ENCODE measurements at places on chromosomes 1 and 21.

DNA sequence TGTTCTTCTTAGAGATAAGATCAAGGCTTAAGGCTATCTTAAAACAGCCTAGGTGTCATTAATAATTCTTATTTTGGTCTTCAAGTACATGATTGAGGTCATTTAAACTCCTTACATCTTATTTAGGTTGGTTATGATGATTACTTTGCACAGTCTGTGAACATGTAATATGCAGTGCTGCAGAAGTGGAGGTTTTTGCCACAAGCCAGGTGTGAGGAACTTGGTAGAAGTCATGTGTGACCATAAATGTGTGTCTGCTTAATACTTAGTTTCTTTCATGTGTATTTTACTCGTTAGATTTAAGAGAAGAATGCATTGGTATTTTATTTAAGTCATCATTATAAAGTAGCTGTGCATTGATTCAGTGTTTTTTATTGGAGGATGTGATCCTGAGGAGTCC is 10.1 kb downstream of the ATG4C start:
- no peak for DNase-seq

DNA sequence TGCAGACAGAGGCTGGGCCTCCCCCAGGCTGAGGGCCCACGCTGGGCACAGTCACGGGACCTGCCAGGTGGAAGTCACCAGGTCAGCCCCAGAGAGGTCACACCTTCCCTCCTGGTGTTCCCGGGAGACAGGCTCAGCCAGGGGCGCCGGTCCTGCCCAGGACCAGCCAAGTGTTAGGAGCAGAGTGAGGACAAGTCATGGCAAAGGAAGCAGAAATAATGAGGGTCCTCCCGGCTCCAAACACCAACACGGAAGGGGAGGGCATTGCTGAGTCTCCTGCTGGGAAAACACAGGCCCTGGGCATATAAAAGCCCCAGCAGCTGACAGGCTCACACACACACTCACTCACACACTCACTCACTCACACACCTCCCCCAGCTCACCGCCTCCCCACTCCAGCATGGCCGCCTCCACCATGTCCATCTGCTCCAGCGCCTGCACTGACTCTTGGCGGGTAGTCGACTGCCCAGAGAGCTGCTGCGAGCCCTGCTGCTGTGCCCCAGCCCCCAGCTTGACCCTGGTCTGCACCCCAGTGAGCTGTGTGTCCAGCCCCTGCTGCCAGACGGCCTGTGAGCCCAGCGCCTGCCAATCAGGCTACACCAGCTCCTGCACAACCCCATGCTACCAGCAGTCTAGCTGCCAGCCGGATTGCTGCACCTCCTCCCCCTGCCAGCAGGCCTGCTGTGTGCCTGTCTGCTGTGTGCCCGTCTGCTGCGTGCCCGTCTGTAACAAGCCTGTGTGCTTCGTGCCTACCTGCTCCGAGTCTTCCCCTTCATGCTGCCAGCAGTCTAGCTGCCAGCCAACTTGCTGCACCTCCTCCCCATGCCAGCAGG is at the start of gene KRTAP10-10:
Gene KRTAP10-10, plus strand, starts transcription at position 339 of the 833 bp plus-strand sequence. Its CDS starts 62 bp downstream, at position 401.
- no peak for DNase-seq

DNA sequence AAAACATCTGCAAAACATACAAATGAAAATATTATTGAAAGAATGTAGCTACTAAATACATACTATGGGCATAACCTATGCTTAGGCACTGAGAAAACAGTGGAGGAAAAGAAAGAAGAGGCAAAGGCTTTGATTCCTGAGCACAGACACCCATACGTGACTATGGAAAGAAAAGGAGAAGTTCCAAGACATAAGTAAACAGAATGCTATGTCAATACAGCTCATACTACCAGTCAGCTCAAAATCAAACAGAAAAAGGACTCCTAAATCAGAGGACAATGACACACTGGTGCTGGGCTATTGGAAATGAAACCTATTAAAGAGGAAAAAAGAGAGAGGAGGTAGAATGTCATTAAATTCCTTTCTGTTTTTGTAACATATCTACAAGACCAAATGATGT is 225.4 kb downstream of the SMYD3 start:
- DNase-seq = no peak

DNA sequence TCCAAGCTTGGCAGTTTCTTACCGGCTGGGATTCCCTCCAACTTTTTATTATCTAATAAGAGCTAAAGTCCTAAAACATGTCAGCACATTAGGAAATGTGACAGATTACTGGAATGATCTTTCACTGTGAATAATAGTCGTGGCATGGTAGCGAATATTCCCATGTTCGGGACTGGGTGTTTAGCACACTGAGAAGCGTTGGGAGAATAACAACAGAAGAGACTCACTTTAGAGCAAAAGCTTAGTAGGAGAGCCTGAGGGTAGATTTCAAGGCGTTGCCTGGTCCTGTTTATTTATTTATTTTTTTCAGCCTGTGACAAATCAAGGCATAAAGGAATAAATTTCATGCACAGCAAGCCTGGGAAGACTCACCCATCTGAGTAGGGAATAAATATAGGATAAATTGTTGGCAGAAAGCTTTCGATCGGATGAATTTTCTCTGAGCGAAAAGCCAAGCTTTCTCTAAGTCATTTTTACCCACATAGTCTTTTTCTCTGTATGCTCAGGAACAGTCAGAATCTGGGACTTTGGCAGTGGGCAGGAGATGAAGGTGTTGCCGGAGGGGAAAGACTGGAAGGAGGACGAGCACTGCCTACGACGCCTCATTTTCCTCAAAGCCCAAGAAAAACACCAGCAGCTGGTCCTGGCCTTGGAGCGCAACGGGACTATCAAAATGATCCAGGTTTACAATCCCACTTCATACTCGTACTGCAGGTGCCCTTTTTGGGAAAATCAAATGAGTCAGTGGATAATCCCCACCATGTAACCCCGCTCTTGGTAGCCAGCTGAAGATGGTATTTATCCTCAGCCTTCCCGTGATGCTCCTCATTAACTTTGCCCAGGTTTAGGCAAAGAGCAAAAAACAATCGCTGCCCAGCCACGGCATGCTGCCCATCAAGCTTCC is 97.2 kb downstream of the WDR64 start:
- peak; percentile 24 for DNase-seq

- no peak for DNase-seq
These were observed 93.9 kb downstream of the CDC7 start for GRCh38 chr1:91594383-91595055.

DNA sequence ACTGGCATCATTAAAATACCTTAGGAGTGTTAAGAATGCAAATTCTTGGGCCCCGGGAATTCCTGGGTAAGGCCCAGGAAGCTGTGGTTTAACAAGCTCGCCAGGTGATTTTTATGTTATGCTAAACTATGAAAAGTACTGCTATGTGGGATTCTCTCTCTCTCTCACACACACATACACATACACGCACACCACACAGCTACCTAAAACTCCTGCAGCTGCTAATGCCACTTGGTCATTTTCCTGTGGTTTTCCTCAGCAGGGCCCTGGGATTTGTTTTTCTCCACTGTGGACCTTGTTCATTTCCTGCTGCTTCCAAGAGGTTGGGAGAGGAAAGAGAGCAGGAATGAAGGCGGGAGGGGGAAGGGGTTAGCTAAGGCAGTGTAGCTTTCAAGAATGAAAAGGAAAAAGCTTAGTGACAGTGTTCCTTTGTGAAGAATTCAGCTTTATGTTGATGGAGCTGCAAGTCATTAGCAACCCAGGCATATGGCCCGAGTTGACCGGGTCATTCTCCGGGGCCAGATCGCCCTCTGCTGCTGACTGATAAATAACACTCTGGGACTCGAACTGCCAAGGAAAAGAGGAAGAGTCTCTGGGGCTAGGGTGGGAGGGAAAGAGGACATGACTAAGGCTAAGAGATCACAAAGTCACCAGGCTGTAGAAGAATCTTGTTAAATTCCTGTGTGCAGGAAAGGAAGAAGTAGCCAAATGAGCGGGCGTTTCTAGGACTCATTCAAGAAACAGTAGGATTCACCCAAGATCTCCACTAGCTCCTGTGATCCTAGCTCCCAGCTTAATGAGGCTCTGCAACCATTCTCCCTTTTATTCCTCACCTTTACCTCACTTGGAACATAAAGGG is 30.5 kb upstream of the LRIG2 start:
- DNase-seq = peak; percentile 80

DNA sequence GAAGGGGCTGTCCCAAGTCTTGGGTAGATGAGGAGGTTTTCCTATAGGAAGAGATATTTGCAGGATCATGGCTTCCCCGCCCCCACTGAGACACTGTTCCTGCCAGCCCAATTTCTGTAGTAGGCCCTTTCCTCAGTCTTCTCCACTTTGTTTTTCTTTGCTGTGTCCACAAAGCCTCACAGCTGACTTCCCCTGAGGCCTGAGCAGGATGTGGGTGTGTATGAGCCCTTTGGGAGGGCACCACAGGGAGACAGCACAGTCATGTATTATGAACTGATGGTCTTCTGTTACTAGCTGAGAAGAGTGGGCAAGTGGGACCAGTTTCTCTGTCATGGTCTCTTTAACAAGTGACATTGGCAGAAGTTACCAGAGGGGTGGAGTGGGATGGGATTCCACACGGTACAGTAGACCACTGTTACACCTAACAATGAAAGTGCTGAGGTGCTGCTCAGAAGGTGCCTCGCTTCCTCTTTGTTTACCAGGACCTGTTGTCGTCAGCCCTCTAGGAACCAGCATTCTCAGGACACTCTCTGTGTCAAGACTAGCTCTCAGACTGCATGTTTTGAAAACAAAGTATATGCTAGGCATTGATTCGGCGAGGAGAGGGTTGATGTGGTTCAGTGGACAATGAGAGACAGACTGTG is 253.8 kb upstream of the HOOK1 start:
- no peak for DNase-seq

- DNase-seq = no peak
These were observed 40.2 kb downstream of the FASLG start for GRCh38 chr1:172699111-172699510.

- DNase-seq = peak; percentile 90
These were observed 898 bp upstream of the TMEM200B start for GRCh38 chr1:29124366-29125236.

- DNase-seq = no peak
These were observed 634.0 kb downstream of the LTN1 start for GRCh38 chr21:28358702-28359101.

DNA sequence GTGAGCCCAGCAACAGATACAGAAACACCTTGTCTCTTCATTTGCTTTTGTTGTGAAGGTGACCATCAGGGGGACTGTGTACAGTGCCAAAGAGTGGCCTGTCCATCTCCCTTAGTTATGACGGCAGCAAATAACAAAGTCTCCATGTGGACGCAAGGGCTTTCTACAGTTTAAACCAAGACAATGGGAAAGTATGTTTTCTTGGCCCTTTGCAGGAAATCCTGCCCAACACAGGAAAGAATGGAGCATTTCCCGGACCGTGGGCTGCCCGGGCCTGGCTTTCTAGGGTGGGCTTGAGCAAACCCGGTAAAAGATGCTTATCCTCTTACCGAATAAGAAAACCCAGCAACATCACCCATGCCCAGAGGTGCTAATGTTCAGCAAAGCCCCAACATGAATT is 87.3 kb downstream of the ZBTB18 start:
- DNase-seq = no peak

DNA sequence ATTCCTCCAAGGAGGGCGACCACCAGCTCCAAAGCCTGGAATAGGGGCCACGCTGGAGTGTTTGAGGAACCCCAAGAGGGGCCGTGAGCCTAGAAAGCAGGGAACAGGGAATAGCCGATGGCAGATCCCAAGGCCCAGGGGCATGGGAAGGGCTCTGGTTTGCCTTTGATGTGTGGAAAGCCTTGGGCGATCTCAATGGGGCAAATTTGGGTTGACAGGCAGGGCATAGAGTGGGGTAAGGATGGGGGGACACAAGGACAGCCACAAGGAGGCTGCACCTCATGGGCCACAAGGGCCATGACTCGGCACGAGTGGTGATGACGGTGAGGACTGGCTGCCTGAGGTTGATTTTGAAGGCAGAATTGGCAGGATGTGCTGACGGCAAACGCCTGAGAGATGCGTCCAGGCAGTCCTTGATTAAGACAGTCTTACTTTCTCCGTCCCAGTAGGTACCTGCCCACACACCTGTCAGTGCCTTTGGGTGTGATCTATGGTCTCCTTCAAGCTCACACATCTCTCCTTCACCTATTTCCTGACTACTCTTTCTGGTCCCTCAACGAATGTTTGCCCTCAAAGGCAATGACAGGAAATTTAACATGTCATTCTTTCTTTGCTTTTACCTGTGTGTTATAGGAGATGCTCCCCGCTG is 2.0 kb upstream of the TMPRSS3 start:
- DNase-seq = no peak

DNA sequence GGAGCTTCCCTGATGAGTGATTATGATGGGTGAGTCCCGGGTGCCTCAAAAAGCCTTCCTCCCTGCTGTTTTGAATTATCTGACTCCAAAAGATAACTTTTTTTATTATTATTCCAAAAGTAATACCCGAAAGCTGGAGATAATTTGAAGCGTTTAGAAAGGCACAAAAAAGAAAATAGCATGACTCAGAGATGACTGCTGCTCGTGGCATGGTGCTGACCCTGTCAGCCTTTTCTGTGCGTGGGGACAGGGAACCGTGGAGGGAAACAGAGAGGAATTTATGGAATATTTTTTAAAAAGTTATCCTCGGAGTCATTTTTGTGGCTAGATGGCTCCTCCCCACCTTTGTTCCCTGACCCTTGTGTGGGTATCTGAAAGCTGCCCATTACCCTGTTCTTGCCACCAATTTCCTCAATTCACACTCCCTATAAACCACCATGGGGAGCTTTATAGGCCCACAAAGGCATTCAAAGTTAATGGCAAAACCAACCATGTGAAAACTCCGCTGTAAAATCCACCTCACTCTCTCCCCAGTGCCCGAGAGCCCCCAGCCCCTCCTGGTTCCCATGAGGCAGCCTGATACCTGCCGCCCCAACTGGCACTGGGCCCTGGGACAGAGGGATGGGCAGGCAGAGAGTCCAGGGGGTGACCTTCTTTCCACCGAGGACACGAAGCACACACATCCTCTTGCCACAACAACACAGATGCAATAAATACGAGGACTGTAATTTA is 37.5 kb downstream of the IGSF21 start:
- no peak for DNase-seq

DNA sequence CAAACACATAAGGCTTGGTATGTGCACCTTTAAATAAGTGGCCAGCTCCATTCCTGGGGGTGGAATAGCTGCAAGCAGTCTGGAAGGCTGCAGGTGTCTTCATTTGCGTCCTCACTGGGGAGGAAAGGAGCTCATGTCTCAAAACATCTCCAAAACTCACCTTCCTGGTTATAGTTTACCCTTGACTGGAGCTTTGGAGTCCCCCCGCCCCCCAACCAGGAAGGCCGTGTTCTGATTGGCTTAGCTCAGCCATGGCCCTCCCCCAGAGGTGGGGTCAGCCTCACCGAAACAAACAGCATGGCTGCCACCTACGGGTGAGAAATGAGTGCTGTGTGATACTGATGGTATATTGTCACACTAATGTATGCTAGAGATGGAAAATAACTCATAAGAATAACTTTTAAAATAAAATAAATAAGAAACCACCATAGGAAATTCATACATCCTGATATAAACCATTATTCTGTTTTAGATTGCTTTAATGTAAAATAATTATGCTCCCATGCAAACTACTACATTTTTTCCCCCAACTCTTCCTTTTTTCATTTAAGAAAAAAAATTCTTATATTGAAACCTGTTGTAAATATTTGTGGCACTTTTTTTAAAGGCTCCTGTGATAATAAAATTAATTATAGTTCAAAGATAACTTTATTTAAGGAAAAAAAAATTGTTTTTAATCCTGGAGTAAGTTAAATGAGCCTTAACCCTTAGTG is 90.8 kb downstream of the ZP4 start:
- peak; percentile 52 for DNase-seq

Measured in SJSA1 (cell line).